ENCODE measurements at places on chromosomes 6 and 20.

DNA sequence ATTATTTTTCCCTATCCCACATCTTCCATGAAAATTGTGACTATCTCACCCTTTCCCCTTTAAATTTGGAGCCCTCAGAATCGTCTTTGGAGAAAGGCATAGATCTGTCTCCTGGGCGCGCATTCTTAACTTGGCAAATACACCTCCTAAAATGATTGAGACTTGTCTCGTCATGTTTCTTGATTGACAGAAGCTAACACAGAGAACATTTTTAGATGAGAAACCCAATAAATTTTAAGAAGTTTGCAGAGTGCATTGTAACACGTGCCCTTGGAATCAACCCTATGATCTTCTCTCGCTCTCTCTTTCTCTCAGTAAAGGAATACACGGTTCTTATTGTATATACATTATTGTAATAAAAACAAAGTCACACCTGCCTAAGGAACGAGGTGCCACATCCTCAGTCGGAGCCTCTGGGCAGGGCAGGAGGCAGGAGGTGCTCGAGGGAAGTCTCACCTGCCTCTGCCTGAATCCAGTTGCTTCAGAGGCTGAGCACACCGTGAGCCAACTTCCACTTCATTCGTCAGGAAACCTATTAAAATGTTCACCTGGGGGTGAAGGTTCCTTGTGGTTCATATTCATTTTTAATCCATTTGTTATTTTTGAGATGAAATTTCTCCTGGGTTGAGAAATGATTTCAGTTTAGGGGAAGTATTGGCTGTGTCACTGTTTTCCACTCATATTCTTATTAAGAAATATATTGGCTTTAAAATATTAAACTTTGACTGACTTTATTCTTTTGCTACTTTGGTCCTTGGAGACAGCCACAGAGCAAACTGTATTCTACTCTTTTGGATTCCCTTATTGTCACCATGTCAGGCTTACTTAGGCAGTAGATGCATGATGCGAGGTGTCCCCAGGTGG lies 90.5 kb upstream of the THBS2 start:
- DNase-seq, result no peak

DNA sequence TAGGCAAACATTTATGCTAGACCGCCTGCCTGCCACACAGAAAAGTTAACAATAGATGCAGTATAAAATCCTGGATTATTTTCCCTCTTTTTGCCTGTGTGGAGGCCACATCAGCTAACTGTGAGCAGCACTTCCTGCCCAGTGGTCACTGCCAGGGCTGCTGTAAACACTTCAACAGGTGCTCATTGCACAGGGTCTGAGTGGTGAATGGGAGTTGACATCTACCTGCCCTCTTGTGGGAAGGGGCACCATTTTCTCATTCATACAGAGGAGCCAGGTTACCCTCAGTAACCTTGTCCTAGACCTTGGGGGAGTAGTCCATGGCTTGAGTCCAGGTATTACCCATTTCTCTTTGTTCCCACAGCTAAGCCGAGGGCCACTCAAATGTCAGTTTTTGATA lies 235.3 kb downstream of the TMEM242 start:
- DNase-seq, result no peak

GRCh38 chr6:40774932-40775331 lies 187.8 kb upstream of the LRFN2 start:
- no peak for DNase-seq

DNA sequence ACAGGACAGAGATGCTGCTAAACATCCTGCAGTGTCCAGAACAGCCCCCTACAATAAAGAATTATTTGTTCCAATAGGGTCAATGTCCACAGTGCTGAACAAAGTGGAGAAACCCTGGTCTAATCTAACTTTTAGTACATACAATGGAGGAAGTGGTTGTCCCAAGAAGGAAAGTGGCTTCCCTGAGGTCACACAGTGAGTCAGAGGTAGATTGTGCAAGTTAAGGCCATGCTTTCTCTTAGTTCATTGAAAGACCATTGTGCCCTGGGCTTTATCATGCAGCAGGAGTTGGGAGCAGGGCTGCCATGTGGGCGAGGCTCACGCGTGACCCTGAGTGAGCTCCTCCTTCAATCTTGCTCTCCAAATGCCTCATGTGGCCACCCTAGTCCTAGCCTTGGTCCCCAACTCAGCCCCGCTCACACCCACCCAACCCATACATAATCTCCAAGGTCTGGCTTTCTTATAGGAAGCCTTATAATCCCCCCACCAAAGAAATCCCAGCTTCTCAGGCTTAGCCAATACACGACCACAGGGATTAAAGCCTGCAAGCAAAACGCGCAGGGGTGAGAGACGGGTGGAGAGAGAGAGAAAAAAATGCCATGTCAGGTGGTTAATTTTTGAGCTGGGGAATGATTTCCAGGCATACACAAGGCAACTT lies 19.9 kb downstream of the SLC13A3 start:
- DNase-seq, result no peak

GRCh38 chr6:148528292-148528691 lies 185.7 kb downstream of the SASH1 start:
- no peak for DNase-seq

GRCh38 chr6:105058846-105059245 lies 101.9 kb downstream of the LIN28B start:
- no peak for DNase-seq

- DNase-seq, result no peak
Observed at GRCh38 chr6:12716298-12716916, at the start of gene PHACTR1. Gene PHACTR1 (plus strand): TSS chr6:12716767.

GRCh38 chr6:37971711-37972390 lies 152.3 kb downstream of the ZFAND3 start:
- no peak for DNase-seq

- no peak for DNase-seq
Observed at GRCh38 chr6:69584913-69585729, 211.7 kb downstream of the LMBRD1 start.

GRCh38 chr6:136706430-136706829 lies 85.8 kb downstream of the MAP3K5 start:
- DNase-seq, result no peak
